ENCODE measurements at places on chromosomes 16 and 17. TPM values are rescaled to one million over a fixed set of nuclear protein-coding genes. Genes with fewer than 3 reads are reported as not detected.

CIITA gene
- total RNA-seq: 0.25 TPM

CLDN6 gene
- total RNA-seq: 0.49 TPM

CCDC200 gene
- not detected for total RNA-seq

CLEC3A gene
- not detected for total RNA-seq

TBL3 gene
- 12.3 TPM for total RNA-seq

KRTAP4-1 gene
- total RNA-seq: not detected

ASIC2 gene
- 13.5 TPM for total RNA-seq

HBA1 gene
- 167 TPM for total RNA-seq

RBFOX1 gene
- 68.8 TPM for total RNA-seq

NPIPB4 gene
- total RNA-seq: 45.0 TPM

TBC1D28 gene
- total RNA-seq: not detected

LDHD gene
- 1.2 TPM for total RNA-seq

DYNLRB2 gene
- 1.7 TPM for total RNA-seq

KRT27 gene
- 0.25 TPM for total RNA-seq

SLC47A2 gene
- 0.74 TPM for total RNA-seq

ITGAD gene
- total RNA-seq: not detected

DPEP2NB gene
- not detected for total RNA-seq

ATP6V0C gene
- 14.8 TPM for total RNA-seq

FN3K gene
- total RNA-seq: 32.9 TPM

IQCK gene
- 6.4 TPM for total RNA-seq

CNTNAP1 gene
- total RNA-seq: 6.6 TPM

TIMM22 gene
- total RNA-seq: 9.1 TPM

TMC7 gene
- total RNA-seq: 3.0 TPM

FAM171A2 gene
- 43.3 TPM for total RNA-seq

HOXB5 gene
- not detected for total RNA-seq

TEKT1 gene
- 2.0 TPM for total RNA-seq

KRT222 gene
- total RNA-seq: 4.7 TPM

SLC38A7 gene
- total RNA-seq: 16.7 TPM

SSTR5 gene
- total RNA-seq: not detected

TMEM114 gene
- total RNA-seq: not detected
